ENCODE measurements at places on chromosomes 6 and 20.

GRCh38 chr6:32967151-32968091 is 973 bp upstream of the BRD2 start:
- peak; percentile 80 for DNase-seq

DNA sequence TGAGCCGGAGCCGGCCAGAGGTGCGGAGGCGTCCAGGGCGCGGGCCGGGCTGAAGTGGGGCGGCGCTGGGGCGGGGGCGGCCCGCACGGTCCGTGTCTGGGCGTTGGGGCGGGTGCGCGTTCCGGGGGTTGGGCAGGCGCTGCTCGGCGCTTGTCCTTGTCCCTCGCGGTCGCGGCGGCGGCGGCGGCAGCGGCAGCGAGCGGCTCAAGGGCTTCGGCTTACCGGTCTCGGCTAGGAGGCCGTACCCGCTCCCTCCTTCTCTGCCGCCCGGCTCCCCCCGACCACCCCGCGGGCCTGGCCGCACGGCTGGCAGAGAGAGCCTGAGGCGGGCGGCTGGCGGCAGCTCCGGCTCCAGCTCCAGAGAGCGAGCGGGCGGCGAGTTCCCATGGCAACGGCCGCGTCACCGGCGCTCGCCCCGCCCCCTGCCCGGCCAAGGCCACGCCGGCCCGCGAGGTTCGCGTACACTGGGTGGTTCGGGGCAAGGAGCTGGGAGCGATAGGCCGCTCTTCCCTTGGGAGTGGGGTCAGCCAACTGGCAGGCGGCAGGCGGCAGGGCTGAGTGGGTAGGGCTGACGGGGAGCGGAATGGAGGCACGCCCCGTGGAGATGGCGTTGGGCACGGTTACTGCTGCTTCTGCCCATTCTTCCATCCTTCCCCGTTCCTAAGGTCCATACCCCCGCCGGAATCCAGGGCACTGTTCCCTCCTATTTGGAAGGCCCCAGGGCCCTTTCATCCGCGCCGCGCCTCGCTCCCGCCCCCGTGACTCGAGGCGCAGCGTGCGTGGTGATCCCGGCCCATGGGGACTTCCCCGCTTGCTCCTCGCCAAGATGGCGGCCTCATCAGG is at the start of gene LRRC73:
LRRC73 (minus strand) TSS at position 363 of the 843 bp plus-strand sequence. CDS start 561 bp downstream, outside the sequence.
- peak; percentile 85 for DNase-seq

DNA sequence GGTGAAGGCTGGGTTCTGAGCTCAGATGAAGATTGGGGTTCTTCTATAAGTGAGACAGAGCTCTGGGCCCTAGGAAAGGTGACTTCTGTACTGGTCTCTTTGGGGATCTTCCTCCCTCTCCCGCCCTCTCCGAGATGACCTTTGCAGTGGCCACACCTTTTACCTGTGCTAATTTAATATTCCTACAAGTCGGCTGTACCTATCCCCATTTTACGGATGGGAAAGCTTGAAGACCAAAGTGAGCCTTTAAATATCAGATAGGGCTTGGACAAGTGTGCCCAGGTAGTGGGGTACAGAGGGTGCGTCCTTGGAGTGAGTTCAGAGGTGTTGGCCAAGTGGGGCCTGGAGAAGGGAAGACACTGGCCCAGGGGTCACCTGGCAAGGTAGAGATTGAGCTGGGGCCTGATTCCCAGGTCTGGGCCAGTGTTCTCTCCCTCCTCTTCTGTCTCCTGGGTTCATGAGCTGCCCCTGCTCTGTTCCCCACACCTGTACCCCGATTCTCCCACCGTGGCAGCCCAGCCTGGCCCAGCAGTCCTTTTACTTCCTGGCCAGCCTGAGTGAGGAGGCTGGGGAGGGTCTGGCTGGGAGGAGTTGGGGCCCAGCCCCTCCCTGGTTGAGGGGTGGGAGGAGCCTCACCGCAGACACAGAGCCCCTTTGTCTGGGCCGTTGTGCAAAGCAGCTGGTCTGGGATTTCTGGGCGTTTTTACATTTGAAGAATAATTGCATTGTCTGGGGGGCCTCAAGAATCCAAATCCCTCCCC is 152.1 kb upstream of the RNF24 start:
- DNase-seq = no peak

- DNase-seq = no peak
Observed at GRCh38 chr6:12165297-12165696, 124.9 kb upstream of the EDN1 start.

DNA sequence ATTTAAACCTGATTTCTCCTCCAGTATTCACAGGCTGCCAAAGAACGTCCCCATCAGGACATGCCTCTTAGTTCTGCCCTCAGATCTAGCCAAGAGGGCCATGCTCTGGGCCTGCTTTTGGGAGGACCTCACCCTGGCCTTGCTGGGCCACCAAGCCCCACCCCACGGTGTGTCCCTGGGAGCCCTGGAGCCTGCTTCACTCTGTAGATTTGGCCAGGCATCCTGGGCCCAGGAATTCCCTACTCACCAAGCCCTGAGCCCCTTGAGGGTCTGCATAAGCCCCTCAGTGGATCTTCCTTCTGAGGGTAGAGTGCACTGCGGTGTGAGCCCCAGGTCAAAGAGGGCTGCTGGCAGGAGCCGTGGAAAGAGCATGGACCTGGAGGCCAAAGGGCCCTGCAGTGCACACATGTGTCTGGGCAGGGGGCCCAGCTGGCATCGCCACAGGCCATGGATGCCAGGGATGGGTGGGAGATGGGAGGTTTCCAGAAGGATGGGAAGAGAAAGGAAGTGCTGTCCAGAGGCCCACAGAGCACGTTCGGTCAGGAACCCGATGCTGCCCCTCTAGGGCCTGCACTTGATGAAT is 98.0 kb downstream of the DACT2 start:
- no peak for DNase-seq

- no peak for DNase-seq
Observed at GRCh38 chr6:12185081-12185673, 105.0 kb upstream of the EDN1 start.

- no peak for DNase-seq
Observed at GRCh38 chr6:52649536-52650160, 21.3 kb upstream of the TMEM14A start.

DNA sequence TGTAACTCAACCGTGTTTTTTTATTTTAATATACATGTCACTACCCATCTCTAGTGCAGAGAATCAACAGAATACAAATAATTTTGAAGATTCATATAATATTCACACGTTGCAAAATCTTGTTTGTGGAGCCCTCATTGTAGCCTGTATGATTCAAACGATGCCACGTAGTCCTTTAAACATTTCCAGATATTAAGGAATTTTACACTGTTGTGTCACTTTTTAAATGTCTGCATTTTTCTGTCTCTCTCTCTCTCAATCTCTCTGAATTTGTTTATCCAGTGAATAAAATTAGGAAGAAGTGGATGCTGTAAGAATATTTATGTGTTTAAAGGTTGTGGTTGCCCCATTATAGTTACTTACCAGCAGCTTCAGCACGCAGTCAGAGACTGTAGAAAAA is 262.0 kb downstream of the PAX1 start:
- no peak for DNase-seq

GRCh38 chr6:24838994-24839393 is 40.3 kb upstream of the ARMH2 start:
- peak; percentile 84 for DNase-seq

DNA sequence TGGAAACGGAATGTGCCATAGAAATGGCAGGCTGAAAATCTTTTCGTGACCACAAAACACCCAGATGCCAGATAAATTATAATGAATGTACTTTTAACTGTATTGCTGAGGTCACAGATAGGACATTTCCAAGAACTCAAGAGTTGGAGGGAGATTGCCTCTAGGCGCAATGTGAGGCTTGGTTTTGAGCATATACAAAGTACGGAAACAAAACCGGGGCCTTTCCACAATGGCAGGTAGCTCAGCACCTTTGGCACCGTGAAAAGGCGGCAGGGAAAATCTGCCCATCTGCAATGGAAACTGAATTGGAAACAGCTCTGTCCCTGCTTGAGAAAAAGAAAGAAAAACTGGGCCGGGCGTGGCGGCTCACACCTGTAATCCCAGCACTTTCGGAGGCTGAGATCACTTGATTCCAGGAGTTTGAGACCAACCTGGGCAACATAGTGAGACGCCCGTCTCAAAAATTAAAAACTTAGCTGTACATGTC is 10.5 kb upstream of the C20orf144 start:
- no peak for DNase-seq

GRCh38 chr20:6058684-6059295 is 4.9 kb upstream of the LRRN4 start:
- no peak for DNase-seq
